ENCODE measurements at places on chromosomes 6 and 20.

- DNase-seq = no peak
These were observed 130.7 kb upstream of the SSTR4 start for GRCh38 chr20:22904386-22904785.

DNA sequence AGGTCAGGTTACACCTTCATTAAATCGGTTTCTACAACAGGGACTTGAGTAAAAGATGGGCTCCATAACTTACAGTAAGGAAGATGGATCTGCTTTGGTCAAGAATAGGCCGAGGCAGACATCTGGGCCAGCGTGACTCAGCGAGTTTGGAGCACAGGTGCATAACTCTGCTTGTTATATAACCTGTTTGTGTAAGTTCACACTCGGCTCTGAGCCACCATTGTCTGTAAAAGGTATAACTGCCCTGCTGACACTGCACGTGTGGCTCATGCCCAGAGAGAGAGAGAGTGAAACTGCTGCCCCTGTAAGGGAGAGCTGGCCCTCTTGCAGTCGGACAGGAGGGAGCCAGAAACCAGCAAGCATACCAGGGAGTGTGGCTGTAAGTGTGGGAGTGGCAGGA is 737.9 kb upstream of the SLC35B3 start:
- no peak for DNase-seq

GRCh38 chr20:8260837-8261251 is 128.8 kb downstream of the PLCB1 start:
- DNase-seq = no peak

- no peak for DNase-seq
These were observed 315.7 kb upstream of the EPHA7 start for GRCh38 chr6:93735099-93735498.

Measured in CD4-positive, alpha-beta T cell treated with Interleukin-2 at 100 ng/mL for 4 hours (primary cell).